ENCODE measurements at places on chromosomes 1 and 21.

- no peak for DNase-seq
These were observed 20.5 kb downstream of the SYT6 start for GRCh38 chr1:114133129-114133528.

DNA sequence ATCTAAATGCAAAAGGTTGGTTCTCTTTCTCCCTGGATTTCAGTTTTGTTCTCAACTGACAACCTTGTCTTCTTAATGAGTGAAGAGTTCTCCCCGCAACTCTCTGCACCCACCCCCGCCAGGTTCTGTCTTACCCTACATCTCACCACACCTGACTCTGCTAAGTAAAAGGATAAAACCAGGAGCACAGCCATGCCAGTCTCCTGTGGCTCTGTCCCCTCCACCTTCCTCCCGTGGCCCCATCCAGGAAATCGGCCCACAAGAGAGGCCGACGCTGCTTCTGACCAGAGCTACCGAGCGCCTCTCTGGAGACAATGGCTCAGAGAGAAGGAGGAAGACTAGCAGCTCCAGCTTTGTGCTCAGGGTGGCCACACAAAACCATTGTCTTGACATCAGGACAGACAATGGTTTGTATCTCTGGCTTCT lies 72.2 kb downstream of the PLEKHA6 start:
- DNase-seq = no peak

DNA sequence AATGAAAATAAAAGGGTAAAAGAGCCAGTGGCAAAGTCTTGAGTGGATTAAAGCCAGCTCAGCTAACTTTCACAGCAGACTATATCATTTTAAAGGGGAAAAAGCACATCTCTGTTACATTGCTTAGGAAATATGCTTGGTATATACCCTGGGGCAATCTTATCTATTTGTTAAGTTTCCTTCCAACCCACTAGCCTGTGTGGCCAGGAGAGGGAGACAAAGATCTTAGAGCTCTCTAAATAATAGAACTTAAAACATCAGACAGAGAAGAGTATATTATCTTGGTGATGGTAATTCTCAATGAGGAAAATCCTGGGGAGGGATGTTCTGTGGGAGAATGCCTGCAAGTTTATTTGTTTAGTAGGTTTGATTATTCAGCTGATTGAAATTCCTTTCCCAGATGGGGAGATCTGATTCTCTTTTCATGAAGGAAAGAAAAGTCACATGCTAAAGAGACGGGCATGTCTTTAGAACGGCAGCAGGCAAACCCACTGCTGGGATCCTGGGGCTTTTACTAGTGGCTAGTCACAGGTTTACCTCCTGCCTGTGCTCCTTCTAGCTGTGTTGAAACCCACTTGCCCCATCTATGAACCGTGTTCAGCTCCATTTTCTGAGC lies 3.6 kb downstream of the KCNE2 start:
- DNase-seq = peak; percentile 41

GRCh38 chr1:156627313-156627880 lies 8.2 kb downstream of the HAPLN2 start:
- DNase-seq = no peak

DNA sequence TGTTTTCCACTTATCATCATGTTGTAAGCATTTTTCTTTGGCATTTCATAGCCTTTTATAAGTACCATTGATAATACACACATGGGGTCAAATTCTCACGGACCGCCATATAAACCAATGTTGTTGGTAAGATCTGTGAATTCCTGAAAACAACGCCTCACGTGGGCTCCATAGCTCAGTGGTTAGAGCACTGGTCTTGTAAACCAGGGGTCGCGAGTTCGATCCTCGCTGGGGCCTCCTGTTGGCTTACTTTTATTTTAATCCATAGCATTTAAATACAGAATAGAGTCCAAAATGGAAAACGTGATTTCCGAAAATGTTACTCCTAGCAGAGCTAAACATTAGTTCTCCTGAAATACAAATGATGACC lies 83.1 kb downstream of the HHIPL2 start:
- DNase-seq = peak; percentile 43

GRCh38 chr1:205258261-205258691 lies 30.5 kb downstream of the TMCC2 start:
- no peak for DNase-seq

Measured in kidney glomerular epithelial cell (primary cell).